ENCODE measurements at places on chromosomes 6 and 20.

GRCh38 chr6:20180935-20181334, 31.3 kb downstream of the MBOAT1 start:
- DNase-seq: no peak

DNA sequence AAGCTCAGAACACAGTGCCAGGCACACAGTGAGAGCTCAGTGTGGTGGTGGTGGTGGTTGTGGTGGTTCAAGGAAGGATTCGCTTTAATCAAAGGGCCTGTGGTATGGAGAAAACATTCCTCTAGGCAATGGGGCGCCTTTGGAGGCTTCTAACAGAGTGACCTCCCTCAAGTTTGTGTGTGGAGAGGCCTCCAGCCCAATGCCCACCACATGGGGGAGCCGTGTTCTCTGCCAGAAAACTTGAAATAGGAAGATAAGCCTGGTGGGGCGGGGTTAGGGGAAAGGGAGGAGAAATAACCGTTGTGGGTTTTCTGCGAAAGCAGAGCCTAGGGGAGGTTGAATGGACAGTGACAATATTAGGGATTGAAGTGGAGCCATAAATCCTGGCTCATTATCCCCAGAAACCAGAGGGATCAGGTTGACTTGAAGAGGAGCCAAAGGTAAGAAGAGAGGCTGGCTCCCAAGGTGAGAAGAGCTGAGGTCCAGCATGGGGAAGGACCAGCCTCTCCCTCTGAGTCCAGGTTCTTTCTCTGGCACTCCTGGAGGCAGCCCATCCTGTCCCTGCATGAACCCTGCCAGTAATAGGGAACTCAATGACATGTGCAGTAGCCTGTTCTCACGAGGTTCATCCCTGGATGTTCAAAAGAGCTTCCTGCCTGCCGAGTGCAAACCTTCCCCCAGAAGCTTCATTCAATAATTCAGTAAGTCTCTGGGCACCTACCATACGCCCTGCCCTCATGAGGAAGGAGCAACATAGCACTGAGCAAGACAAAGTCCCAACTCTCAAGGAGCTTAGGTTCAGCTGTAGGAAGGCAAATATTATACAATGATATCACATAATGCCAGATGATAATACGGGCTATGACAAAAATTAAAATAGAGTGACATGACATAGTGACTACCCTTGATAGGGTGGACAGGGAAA, 51.4 kb downstream of the TGM2 start:
- DNase-seq: no peak

GRCh38 chr6:91490671-91491301, 903.9 kb upstream of the MAP3K7 start:
- DNase-seq: no peak

DNA sequence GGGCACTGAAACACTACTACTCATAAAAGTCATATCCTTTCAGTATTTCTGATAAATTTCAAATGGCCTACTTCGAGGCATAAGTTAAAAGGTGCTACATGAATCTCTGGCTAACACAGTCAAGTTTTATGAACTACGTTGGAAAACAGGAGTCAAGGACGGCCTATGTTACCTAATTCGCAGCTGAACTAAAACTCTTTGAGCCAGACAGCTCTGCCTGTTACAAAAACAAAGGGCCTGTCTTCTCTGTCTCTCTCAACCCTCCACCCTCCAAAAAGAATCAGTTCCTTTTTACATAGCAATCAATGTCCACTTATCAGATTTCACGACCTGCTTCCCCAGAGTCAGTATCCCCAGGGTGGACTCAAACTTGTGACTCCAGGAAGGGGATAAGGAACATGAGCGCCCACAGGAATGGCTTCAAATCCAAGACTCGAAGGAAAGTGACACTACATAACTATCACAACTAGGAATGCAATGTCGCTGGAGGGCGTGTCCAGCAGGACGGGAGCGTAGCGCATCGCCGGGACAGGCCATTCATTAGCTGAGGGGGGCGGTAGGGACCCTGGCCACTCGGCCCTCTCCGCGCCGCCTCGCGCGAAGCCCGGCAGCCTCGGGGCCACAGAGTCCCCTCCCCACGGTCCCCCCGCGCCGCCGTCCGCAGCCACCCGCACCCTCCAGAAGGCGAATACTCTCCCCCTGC, 591 bp downstream of the IBTK start:
- DNase-seq: peak; percentile 75

GRCh38 chr20:20440481-20440880, 72.6 kb downstream of the INSM1 start:
- DNase-seq: no peak

DNA sequence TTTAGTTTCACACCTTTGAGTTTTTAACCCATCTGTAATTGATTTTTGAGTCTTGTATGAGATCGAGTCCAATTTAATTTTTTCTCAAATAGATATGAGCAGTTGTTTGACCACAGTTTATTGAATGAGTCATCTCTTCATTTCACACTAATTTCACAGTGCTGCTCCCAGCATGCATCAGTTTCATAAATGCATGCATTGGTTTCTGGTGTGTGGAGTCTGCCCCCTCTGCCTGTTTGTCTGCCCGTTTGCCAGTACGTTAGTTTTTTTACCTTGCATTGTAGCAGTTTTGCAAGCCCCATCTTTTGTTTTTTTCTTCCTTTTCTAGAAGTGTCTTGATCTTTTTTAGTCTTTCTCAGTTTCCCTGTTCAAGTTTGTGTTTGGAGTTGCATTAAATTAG, 11.9 kb downstream of the SLX4IP start:
- peak; percentile 74 for DNase-seq

DNA sequence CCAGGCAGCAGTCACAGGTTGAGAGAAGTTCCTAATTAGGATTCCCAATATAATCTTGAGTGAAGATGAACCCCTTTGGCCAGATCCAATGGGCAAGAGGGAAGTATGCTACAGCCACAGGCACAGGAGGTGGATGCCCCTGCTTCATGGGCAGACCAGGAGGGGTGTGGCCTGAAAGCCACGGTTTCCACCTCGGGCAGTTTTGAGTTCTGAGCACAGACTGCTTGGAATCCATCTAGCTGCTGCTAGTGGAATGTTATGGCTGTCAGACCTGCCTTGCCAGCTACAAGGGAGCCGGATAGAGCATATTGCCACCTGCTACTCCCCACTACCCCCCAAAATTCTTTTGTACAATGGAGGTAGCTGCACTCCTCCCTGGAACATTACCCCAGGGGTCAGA, 672.9 kb downstream of the HACE1 start:
- DNase-seq: no peak

- DNase-seq: no peak
These were observed 442.2 kb upstream of the SPTLC3 start for GRCh38 chr20:12566596-12566995.

GRCh38 chr6:101689695-101690094, 296.2 kb downstream of the GRIK2 start:
- DNase-seq: no peak

- DNase-seq: no peak
These were observed 121.3 kb downstream of the KIF16B start for GRCh38 chr20:16451982-16452381.
